ENCODE measurements at places on chromosomes 1 and 21. TPM values are rescaled to one million over a fixed set of nuclear protein-coding genes. Genes with fewer than 3 reads are reported as not detected.

DNA sequence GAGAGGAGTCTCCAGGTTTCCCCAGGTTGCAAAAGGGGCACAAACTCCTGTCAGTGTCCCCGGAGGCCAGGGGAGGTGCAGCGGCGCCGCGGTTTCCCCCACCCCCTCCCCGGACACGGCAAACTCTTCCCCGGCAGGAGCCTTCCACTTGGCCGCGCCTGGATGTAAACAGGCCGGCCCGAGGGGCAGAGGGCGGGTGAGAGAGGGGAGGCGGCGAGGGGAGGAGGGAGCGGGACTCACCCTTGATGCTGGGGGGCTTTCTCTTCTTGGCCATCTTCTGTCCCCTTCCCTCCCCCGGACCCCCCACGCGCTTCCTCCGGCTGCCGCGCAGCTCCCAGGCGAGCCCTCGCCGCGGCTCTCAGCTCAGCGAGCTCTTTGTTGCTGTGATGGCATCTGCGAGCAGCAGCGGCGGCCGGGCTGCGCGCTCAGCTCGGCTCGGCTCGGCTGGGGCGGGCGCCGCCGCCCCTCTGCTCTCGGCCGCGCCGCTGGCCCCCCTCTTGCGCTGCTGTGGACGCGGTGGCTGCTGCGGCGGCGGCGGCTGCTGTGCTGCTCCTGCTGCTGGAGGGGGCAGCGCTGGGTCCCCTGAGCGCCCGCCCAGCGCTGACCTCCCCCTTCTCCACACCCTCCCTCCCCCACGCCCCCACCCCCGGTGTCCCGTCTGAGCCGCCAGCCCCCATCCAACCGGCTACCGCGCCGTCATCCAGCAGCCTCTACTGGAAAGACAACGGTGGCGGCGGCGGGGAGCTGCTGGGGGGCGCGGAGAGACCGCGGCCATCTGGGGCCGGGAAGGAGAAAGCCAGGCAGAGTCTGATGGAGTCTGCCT lies 4.9 kb upstream of the SLC44A5 start:
- DNase-seq, result peak; percentile 38

DNA sequence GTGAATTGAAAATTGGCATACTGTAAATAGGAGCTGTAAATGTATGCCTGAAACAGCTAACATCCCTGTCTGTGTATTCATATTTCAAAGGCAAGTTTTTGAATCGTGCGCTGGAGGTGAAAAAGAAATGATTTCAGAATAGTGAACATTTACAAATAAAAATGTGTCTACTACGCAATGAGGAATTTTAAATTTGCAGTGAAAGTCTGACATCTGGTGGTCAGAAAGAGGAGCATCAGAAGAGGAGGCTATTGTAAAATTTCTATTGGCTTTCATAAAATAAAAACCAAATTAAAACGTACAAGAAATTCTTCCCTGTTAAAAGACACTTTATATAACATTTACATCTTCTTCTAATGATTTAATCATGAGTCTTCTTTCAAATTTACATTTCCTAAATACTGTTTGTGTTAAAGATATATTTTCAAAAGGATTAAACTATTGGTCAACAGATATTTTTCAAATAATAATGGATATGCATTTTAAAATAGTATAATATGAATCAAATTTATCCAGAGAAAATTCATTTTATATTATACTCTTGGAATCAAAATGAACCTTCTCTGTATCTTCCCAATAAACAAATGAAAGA lies 113.7 kb upstream of the RRP15 start:
- DNase-seq, result no peak

DNA sequence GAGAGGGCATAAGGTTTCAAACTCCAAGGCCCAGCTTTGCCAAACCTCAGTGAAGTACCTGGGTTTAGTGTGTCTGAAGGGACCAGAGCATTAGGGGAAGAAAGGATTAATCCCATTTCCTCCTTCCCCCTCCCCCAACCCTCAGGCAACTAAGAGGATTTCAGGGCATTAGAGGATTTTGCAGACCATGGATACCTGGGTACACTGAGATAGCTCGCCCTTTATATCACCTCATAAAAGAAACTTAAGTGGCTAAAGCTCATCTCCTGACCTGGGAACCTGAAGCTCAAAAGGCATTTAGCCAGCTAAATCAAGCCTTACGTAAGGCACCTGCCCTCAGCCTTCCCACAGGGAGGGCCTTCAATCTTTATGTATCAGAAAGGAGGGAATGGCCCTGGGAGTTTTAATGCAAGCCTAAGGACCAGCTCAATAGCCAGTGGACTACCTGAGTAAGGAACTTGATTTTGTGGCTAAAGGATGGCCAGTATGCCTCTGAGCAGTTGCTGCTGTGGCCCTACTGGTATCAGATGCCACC lies 26.4 kb upstream of the SMYD3 start:
- no peak for DNase-seq

DNA sequence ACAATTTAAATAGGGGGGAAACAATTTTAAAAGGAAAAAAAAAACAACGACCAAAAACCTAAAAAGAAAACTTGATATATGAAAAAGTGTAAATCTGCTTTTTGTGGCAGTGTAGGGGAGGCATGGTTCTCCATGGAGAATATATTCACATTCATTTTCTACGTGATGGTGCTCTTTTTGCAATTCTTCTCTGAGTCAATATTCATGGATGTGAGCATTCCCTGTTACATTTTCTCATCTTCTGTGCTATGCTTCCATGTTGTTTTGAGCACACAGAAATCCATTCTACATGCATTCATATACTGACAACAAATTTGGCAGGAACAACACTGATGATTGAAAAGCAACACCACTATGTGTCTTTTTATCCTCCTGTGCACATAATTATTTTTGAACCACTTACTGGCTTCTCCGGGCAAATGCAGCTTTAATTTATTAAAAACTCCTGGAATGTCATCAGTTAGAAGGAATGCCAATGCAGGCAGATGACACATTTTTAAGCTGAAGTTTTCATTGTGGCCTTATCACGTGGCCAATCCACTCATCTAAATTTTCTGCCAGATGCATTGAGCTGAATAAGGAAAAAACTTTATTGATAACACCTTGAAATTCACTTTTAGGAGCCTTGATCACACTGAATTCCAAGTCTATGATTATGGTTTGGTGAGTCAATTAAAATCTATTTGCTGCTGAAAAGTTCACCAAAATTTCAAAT lies 590.6 kb downstream of the NUF2 start:
- DNase-seq, result no peak

GRCh38 chr1:113255720-113256347 lies 134.5 kb upstream of the MAGI3 start:
- no peak for DNase-seq

DNA sequence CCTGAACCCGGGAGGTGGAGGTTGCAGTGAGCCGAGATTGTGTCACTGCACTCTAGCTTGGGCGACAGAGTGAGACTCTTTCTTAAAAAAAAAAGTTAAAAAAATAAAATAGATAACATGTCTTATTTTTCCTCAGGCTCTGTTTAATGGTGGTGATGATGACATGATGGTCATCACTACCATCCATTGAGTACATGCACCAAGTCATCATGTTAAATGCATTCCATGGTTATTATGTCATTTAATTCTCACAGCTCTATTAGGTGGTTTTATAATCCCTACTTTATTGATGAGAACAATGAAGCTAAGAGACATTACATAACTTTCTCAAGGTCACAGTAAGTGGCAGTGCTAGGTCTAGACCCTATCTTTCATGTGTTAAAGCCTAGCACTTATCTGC lies 34.4 kb upstream of the MAB21L3 start:
- DNase-seq, result no peak

DNA sequence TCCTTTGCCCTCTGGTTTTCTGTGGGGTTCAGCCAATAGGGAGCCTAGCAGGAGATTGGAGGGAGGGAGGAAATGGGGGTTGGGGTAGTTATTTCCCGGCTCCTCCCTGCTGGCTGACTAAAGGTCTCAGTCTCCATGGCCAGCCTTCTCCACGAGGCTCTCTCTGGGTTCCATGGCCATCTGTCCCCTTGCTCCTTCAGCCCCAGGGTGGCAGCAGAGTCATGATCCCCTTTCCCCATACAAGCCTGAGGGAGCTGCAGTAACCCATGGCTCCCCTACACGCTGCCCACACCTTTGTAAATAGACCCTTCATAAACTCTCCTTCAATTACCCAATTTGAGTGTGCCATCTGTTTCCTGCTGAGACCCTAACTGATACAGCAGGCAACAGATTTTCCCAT lies 176.1 kb upstream of the CSF3R start:
- DNase-seq, result no peak

GRCh38 chr1:243841507-243841906 lies 8.5 kb downstream of the AKT3 start:
- no peak for DNase-seq

- DNase-seq, result no peak
These were observed 28.7 kb downstream of the ABCA4 start for GRCh38 chr1:94092210-94092613.

GRCh38 chr1:160045653-160046052 lies 13.9 kb upstream of the PIGM start:
- no peak for DNase-seq

DNA sequence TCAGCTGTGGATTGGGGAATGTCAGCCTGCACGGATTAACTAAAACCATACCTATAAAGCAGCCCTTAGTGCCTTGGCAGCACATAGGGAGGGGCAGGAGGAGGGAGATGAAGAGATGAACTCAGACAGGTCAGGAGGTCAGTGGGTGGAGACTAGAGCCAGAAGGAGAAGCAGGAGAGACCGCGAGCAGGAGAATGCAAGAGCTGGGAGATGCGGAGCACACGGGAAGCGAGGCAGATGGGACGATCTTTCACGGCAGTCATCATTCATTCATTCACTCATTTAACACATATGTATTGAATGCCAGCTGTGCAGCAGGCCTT lies 41.9 kb downstream of the NEK2 start:
- DNase-seq, result no peak

GRCh38 chr1:26410706-26411623 lies at the start of gene LIN28A:
TSS of gene LIN28A (plus strand) at chr1:26410817. CDS start at chr1:26410892, 75 bp downstream.
- no peak for DNase-seq

GRCh38 chr1:7177438-7178146 lies 392.3 kb downstream of the CAMTA1 start:
- DNase-seq, result no peak

- DNase-seq, result no peak
These were observed 2.5 kb upstream of the TFAP2E start for GRCh38 chr1:35570589-35571137.

DNA sequence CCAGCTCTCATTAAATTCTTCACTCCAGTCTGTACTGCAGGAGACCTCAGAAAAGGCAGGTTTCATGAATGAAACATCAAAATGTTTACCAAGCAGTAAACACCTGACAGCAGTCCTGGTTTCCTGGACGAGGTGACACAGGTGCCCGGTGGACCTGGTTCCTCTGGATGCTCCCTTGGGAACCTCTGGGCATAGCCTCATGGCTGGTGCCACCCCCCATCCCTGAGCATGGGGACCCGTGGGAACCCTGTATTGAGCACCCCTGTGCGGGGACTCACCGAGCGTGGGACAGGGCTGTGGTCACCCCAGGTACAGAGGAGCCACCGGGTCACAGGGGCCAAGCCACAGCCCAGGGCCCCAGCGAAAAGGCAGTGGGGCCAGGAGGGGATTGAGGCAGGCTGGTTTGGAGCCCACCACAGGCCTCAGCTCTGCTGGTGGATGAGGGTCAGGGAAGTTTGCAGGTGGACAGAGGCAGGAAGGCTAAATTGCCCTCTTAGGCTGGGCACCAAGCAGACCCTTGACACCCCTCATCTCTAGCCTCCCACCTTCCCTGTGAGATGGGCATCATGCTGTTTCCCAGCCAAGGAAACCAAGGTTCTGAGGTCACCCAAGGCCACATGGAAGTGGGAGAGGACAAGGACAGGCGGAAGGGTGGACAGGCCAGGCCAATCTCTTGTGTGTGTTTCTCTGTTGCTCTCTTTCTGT lies 158.4 kb downstream of the PTPRU start:
- DNase-seq, result no peak

DNA sequence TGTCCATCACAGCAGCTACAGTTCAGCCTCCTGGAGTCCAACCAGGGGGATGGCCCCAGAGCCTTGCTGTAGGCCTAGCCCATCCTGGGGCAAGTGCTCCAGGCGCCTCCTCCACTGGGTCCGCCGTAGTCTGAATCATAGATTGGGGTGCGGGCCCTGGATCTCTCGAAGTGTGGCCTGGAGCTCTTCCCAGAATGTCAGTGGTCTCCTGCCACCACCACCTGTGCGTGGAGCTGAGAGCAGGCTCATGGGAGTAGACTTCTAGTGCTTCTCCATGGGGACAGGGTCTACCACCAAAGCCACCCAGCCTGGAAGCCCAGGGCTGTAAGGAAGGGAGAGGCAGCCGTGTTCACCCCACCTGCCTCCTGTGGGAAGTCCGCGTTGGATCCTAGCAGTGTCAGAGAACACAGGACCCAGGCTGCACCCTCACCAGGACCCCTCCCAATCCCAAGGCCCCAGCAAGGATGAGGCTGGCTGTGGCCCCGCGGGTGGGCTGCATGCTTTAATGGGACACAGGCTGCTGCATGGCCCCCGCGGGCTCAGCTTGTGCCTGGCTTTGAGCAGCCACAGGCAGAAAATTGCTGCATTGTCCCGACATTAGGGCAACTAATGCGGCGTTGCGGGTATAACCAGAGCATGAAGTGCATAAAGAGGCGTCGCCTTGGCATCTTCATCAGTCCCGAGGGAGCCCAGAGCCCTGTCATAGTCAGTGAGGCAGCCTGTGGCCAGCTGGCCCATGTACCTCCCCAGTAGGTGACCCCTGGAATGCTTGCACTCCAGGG lies 735 bp upstream of the HES3 start:
- DNase-seq, result no peak

GRCh38 chr1:168453056-168453455 lies 90.7 kb downstream of the XCL2 start:
- DNase-seq, result no peak

- DNase-seq, result no peak
These were observed 634.1 kb downstream of the KIF26B start for GRCh38 chr1:245788886-245789285.

DNA sequence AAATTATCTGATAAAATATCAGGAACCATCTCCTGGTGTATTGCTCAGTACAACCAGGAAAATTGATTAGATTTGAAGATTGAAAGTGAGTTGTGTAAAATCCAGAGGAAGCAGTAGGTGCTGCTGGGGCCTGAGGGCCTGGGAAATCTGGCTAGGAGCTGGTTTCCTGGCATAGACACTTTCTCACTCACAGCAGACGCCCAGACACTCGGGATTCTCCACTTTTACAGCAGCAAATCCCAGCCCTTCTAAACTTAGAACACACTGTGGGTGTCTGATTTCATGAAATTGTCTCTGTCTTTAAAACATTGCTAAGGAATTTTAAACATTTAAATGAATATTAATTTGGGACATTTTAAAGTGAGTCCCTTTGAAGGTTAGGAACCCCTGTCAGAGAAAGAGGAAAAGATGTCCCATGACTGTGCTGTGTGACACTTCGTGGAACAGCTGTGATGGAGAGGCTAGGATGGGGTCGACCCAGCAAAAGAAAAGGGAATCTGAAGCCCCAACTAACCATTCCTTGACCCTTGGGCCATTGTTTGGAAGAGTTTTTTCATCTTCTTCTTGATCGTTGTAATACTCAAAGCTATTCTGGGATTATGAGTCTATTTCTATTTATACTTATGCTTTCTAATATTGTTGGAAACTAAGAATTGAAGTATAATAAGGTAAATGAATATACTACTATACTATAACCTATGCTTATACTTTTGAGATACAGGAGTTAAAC lies 49.0 kb upstream of the VAMP3 start:
- DNase-seq, result no peak

GRCh38 chr1:241114699-241115233 lies 242.2 kb downstream of the RGS7 start:
- DNase-seq, result no peak

The HORMAD1 gene
- total RNA-seq, result not detected

The HSPB7 gene
- total RNA-seq, result not detected

The PMF1 gene
- total RNA-seq, result 83.4 TPM

The TIAM1 gene
- total RNA-seq, result 29.3 TPM

The C1orf116 gene
- total RNA-seq, result 0.08 TPM

The DMRTA2 gene
- 0.08 TPM for total RNA-seq
